ENCODE measurements at places on chromosomes 3 and 15. TPM values are rescaled to one million over a fixed set of nuclear protein-coding genes. Genes with fewer than 3 reads are reported as not detected.

- no peaks in the 10 kb centered on the region for H3K36me3 ChIP-seq
- no peak overlapping the region for H3K27ac ChIP-seq
- H3K4me1 ChIP-seq: no peaks in the 10 kb centered on the region
These were observed 452.1 kb upstream of the PPP2R3A start for GRCh38 chr3:135513106-135514059.

DNA sequence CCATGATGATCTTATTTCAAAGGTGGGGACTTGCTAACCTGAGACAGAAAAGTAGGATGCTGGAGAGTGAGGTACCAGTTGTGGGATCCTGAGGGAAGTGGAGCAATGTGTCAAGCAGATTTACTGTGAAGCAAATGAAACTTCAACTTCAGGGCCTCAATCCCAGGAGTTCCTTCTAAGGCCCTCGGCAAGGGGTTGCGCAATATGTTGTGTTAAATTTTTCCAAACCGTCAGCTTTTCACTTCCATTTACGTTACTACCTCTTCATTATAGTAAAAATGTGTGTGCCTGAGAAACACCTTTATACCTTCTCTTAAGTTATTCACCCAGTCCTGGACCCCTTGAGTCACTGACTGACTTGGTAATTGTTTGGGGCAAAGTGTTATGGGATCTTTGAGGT lies 42.5 kb upstream of the KCNH8 start:
- no peaks in the 10 kb centered on the region for H3K4me1 ChIP-seq
- no peaks in the 10 kb centered on the region for H3K36me3 ChIP-seq
- no peak overlapping the region for H3K4me3 ChIP-seq
- no peak for DNase-seq
- H3K27ac ChIP-seq: no peak overlapping the region

GRCh38 chr3:124032881-124033359 lies 41.0 kb upstream of the ROPN1 start:
- H3K4me1 ChIP-seq: no peaks in the 10 kb centered on the region
- H3K4me3 ChIP-seq: peak overlapping the region; percentile 73
- peak overlapping the region; percentile 86 for H3K27ac ChIP-seq

TGM5 gene
- total RNA-seq: not detected
